ENCODE measurements at places on chromosomes 2 and 18.
A peak's percentile ranks its signal among the peaks of the same experiment; 100 is the strongest.

DNA sequence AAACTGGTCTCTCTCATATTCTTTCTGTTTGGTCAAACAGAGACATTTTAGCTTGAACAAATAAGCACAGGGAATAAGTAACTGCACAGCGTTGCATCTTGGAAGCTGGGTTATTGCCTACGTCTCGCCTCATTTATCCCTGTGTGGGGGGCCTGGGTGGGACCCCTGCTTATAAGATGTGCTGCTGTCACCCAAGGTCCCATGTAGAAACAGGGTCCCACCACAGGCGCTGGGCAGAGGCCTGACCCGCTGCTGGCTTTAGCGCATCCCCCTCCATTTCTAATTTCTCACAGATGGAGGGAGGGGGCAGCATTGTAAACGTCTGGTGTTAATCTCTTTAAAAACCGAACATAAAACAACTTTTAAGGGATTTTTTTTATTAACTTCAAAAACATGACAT is 207.8 kb downstream of the HDAC4 start:
- no peak for DNase-seq

DNA sequence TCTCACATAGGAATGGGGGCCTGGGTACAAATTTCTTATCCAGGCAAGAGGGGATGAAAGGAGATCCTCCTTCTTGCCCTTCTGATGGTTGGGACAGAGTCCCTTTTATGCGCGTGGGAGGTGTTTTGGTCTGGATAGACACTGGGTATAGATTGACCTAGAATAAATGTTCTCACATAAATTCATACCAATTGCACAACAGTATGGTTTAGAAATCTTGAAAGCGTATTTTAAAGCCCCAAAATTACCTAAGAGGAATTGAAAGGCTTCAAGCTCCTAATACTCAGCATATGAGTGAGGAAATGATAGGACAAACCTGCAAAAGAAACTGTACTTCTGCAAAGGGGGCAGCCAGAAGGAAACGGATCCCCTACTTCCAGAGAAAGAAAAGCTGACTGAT is 2.6 kb upstream of the BCL2 start:
- no peak for DNase-seq

- no peak for DNase-seq
These were observed 130.0 kb upstream of the GPC1 start for GRCh38 chr2:240305369-240305962.

DNA sequence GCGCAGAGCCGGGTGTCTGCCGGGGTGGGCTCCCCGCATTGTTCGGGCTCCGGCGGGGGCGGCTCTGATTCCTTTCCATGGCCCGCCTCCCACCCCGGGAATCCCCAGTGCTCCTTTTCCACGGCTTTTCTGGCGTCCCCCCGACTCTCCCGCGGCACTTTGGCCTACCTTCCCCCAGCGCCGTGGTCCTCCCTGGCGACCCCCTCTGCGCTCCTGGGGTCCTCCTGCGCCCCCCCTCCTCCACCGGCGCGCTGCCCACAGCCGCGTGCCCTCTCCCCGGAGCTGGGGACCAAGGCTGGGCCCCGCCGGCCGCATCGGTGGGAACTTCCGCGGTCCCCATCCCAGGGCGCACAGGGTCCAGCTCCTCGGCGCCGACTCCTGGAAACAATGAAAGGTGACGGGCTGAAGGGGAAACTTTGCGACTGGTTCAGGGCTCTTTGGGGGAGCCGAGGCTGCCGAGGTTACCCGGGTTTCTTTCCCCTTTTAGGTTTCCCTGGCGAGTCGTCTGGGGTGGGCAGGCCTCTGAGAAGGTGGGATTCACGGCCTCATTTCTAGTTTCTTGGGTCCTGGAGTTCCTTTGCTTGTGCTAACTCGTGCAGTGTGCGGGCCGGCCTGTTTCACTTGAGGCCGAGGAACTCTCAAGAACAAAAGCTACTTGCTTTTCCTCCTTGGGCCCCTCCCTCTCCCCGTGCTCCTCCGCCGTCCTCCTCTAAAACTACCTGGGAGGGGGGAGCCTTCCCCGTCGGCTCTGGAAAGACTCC is 2.2 kb downstream of the TGIF1 start:
- DNase-seq = no peak

GRCh38 chr18:495017-495416 is 5.5 kb downstream of the COLEC12 start:
- no peak for DNase-seq

DNA sequence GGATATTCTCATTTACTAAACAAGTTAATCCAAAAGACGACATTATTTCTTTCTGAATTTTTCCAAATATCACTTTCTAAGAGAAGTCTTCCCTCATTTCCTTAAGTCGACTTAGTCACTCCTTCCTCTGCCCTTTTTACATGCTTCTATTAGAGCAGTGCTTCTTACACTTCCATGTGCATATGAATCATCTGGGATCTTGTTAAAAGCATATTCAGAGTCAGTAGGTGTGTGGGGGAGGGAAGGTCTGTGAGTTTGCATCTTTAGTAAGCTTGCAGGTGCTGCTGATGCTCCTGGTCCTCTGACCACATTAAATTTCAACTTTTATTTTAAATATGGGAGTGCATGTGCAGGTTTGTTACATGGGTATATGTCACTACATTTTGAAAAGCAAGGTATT is 582.6 kb downstream of the NRXN1 start:
- DNase-seq = no peak

DNA sequence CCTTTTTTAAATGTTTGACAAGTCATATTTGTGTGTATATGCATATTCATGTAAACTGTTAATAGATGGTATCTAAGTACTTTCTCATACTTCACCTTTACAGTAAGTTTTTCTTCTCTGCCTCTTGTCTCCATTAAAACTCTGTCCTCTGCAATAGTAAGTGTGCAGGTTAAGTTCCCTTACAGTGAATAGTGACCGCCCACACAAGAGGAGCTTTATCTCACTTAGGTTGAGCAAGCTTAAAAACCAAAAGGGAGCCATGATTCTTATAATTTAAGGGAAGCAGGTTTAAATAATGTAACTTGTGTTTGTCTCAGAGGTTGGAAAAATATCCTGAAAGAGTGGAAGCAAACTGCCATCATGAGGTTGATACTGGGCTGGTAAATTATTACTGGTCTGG is 61.3 kb downstream of the MRPS9 start:
- no peak for DNase-seq

DNA sequence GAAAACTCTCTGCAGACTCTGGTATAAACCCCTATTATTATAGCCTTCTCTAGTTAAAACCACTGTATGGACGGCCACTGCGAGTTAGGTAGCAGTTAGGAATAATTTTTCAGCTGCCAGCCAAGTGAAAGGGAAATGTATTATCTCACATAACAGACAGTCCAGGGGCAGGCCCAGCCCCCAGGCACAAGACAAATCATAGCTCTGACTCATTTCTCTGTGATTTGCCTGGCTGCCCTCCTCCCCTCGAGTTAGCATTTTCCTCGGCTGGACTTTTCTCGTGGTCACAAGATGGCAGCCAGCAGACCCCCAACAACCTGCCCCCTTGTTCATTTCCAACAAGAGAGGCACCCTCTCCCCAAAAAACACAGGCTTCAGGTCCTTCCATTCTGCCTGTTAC is 10.5 kb downstream of the VIT start:
- DNase-seq = no peak

DNA sequence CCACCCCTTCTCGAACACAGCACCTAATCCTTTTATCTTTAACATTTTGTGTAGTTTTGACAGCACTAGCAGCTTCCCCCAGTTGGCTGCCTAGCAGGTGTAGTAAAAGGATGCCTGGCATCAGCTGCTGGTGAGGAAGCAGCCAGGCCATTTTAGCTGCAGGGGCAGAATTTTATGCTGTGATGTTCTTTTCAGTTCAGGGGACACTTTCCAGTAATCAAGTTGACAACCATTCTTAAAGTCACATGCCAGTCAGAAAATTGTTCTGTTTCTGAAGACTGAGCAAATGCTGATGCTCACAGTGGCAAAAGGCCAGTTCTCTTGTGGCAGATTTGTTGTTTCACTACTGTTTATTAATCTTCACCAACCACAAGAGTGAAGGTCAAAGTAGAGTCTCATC is 570.8 kb downstream of the CCDC85A start:
- DNase-seq = no peak

DNA sequence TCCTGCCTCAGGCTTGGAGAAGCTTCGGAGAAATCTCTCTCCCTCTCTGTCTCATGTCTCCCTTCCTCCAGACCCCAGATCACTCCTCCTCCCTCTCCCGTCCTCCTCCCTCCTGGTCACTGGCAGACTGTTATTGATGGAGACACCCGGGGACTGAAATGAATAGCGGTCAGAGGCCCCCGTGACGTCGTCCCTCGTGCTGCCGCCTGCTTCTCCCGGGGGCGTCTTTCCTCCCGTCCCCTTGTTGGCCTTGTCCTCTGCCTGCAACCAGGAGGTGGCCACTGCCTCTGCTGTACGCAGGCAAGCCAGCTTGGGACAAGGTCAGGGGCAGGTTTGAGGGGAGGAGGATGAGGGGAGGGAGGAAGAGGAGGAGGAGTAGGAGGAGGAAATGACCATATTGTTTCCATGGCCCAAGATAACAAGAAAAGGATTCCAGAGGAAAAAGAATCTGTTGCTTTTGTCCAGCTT is 78.2 kb downstream of the CELF4 start:
- DNase-seq = no peak

DNA sequence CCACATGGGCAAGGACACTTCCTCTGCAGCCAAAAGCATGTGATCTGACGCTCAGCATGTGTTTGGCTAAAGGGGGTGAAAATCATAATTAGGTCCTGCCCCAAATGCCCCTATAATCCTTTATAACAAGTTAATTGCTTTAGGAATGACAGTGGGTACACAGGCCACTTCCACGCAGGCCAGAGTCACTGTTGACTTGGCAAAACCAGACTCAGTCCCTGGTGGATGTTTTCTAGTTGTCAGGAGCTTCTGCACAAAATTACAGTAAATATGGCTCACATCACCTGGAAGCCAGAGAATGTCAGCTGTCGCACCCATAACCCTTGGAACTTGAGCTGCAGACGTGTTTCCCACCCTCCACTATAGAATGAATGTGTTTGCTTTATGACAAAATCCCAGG is 13.3 kb upstream of the PXDN start:
- no peak for DNase-seq

GRCh38 chr2:148531669-148532428 is 112.7 kb upstream of the EPC2 start:
- no peak for DNase-seq

DNA sequence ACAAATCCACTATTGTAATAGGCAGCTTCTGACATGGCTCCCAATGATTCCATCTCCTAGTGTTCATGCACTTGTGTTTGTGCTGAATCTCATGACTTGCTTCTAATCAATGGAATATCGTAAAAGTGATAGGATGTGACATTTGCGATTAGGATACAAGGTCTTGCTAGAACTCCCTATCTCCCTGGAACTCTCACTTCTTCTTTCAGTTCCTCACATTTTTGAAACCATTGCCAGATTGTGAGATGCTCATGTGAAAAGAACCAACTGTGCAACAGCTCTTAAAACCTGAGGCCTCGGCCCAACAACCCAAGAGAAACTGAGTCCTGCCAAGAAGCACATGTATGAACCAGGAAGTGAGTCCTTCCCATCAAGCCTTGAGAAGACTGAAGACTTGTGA is 226.9 kb upstream of the DTNA start:
- no peak for DNase-seq

DNA sequence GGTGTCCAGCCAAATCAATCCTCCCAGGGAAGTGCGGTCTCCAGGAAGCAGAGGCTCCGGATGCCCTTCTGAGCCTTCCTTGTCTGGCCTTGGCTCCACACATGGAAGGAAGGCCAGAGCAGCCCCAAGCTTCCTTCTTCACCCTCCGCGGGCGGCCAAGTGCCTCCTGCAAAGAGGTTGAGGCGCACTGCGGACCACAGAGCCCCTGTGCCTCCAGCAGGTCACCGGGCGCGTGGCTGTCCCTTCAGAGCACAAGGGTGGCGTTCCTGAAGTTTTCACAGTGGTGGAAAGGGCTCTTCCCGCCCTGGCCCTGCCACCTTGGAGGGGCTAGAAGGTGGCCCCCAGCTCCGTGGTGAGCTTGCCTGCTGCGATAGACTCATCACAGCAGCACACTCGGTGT is 175.9 kb upstream of the RAB12 start:
- no peak for DNase-seq

GRCh38 chr18:3827236-3827845 is 377.4 kb downstream of the TGIF1 start:
- DNase-seq = no peak

- no peak for DNase-seq
These were observed 137.8 kb upstream of the GATA6 start for GRCh38 chr18:22031611-22032010.

DNA sequence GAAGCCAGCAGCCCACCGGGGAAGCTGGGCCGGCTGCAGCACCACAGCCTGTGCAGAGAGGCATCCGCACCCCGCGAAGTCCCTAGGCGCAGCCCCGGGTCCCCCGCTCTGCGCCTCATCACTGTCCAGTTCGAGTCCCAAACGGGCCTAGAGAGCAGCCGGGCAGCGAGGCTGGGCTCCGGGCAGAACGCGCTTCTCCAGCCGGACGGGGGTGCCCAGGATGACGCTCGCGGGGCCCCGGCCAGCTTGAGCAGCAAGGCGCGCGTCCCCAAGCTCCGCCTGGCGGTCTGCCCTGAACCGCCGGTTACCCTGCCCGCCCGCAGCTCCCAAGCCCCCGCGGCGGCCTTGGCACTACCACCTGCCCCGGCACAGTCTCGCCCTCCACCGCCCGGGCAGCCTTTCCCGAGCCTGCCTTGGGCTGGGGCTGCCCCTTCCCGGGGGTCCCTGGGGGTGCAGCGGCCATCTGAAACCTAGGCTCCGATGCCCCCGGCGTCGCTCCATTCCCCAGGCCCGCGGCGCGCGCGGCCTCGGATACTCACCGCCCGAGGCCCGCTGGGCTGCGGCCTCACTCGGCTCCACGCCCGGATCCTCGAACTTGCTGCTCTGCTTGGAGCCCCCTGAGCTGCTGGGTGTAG is 591 bp downstream of the SLC16A14 start:
- peak; percentile 46 for DNase-seq

DNA sequence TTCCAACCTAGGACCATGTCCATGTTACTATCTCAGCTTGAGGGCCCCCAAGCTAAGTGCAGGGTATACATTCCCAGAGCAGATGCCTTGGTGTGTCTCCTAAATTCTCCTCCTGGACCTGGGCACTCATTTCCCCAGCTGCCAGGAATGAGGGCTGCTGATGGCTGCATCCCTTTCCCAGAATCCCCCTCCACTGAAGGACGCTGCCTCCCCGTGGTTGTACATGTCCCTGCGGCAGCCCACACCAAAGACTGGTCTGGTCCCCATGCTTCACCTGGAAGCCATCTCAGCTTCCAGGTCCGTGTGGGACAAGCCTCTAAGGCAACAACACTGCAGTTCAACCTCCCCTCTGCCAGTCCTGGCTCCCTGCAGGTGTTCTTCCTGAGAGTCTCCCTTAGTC is 14.6 kb downstream of the TMEM163 start:
- DNase-seq = no peak

GRCh38 chr2:130183512-130184373 is 1.7 kb downstream of the MZT2B start:
- no peak for DNase-seq

DNA sequence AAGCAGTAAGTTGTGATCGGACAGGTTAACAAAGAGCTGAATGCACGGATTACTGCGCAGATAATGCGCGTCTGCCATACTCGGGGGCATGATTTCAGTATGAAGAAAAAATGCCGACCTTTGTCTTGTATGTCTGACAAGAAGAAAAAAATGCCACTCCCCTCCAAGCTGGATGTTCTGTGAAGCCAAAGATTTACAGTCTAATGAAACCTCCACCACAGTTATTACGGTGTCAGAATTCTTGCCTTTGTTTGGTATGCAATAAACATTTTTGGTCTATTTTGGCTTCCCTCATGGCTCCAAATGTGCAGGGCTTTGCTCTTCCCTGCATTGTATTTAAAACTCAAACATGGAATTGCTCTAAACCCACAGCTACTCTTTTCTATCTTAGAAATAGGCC is 72.2 kb upstream of the THUMPD2 start:
- no peak for DNase-seq
